ENCODE measurements at places on chromosomes 6 and 20. TPM values are rescaled to one million over a fixed set of nuclear protein-coding genes. Genes with fewer than 3 reads are reported as not detected.

EBF4 gene
- total RNA-seq = not detected

DNA sequence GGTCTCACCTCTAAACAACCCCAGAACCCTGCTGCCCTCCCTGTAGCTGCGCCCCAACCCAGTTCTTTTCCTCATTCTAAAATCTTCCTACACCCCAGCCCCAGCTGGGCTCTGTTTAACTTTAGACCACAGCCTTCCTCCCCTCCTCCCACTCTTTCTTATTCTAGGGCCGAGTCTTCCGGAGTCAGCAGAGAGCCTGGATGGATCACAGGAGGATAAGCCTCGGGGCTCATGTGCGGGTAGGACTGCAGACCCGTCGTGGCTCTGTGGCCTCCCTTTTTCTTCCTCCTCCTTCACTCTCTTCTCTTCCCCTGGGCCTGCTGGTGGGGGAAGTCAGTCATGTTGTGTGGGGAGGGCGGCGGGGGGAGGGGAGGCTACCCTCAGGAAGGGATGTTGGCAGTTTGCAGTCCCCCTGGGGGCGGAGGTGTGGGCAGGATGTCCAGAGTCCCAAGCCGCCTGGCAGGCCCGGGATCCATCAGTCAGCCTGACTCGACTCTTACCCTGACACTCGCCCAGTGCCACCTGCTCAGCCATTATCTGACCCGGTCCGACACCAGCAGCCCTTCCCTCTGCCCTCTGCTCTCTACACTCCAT, 8.1 kb downstream of the CAPN11 start:
- no peak for DNase-seq

TULP1 gene
- not detected for total RNA-seq

HMGCLL1 gene
- total RNA-seq = not detected

HLA-DOB gene
- total RNA-seq = 15.6 TPM

MTFR2 gene
- total RNA-seq = 27.2 TPM

DNA sequence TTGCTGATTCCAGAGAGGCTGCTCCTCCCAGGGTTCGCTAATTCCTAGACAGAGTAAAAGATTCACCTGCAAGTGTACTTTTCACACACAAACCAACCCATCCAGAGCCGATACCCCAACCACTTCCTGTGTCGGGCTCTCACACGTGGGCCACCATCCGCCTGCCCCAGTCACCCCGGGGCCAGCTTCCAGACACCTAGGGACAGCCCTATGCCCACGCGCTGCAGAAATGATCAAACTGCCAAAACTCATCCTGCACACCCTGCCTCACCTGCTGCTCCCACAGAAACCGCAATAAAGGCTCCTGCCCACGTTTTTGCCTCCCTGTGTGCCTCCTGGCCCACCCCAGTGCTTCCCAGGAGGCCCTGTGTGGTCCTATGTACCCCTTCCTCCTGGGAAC, 59.5 kb downstream of the PSMG4 start:
- DNase-seq = peak; percentile 54

DNA sequence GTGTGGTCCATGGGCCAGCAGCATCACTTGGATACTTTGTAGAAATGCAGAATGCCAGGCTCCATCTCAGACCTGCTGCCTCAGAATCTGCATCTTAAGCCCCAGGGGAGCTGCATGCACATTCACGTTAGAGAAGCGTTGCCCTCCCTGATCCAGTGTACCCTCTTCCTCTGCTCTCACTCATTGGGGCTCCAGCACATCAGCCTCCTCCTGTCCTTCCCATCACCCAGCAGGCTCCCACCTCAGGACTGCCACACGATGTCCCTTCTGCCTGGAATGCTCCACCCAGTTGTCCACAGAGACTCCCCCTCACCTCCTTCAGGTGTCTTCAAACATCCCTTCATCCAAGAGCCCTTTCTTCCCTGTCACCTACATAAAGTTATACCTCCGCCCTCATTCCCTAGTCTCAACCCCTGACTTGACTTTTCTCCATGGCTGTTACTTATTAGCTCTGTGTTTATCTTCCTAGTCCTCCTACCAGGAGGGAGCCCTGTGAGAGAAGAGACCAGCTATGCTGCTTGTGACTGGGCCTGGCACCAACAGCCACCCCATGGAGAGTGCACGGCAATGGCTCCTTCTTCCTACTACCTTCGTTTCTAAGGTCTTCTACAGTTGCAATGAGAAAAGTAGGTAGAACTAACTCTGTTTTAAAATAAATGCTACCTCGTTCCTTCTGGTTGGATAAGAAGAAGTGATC, 3.3 kb upstream of the ACSS1 start:
- no peak for DNase-seq

DNA sequence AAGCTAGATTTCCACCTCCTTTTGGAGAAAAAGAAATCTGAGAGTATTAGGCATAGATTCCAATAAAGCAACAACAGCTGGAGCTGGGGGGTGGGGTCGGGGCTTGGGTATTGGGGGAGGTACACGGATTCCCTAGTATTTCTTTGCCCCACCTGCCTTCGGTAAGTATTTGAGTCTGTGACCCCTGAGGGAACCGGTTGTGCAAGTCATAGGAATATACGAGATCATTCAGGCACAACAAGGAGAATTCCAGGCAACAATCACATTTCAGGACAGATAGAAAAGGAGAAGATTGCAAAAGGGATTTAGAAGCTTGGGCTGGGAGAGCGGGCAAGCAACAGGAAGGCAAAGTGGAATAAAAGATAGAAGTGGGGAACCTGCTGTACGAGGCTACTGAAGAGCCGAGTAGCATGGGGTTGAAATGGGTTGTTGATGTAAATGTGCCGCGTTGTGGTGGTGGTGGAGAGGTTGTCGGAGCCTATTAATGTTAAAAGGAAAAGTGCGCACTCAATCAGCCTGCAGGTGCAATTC, 148.9 kb downstream of the BCAS1 start:
- no peak for DNase-seq

GPR6 gene
- not detected for total RNA-seq

GRCh38 chr6:84269947-84270733, 42.7 kb upstream of the CEP162 start:
- no peak for DNase-seq

GRCh38 chr20:10922506-10922905, 248.7 kb upstream of the JAG1 start:
- no peak for DNase-seq

DNA sequence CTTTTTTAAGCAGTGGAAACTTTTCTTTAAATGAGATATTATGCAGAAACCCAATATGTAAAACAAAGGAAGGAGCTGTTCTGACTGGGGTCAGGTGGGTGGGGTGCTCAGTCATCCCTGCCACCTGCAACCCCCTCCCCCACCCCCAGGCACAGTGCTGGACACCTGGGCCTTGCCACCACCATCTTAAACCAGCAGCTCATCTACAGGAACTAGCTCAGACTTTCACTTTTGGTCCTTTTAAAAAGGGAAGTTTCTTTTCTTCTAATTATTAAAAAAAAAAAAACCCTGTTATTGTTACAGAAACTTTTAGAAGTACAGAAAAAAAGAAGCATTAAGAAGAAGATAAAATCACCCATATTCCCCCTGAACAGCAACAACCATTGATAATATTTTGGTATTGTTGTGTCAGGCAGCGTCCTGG, 37.1 kb downstream of the PPP1R16B start:
- peak; percentile 58 for DNase-seq

GRCh38 chr20:56513161-56514150, 11.1 kb upstream of the FAM209A start:
- no peak for DNase-seq

PGBD1 gene
- total RNA-seq = 3.6 TPM

GRCh38 chr6:31568537-31568961, 3.5 kb upstream of the LTA start:
- peak; percentile 86 for DNase-seq

POM121L2 gene
- not detected for total RNA-seq

Measured in activated CD8-positive, alpha-beta T cell treated with anti-CD3 and anti-CD28 coated beads, Interleukin-2, amount 10 ng/mL, durations not matched to agents 7 days and 5 days (primary cell).